ENCODE measurements at places on chromosomes 2 and 18.

DNA sequence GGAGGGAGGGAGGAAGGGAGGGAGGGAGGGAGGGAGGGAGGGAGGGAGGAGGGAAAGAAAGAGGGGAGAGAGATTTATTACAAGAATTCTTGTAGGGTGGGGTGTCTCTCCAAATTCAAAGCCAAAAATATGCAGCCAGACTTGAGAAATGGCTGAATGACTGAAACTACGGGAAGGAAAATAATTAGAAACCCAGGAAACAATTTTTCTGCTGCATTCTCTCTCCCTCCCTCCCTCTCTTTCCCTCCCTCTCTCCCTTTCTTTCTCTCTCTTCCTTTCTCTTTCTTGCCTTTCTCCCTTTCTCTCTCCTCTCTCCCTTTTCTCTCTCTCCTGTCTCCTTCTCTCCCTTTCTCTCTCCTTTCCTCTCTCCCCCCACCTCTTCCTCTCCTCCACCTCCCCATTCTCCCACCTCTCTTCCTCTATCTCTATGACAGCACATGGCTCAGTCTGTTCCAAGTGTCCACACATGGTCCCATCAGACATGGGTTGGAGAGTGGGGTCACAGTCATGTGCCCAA is 218.7 kb downstream of the C1D start:
- no peak for DNase-seq

- no peak for DNase-seq
These were observed 123.2 kb upstream of the FZD5 start for GRCh38 chr2:207892716-207893402.

DNA sequence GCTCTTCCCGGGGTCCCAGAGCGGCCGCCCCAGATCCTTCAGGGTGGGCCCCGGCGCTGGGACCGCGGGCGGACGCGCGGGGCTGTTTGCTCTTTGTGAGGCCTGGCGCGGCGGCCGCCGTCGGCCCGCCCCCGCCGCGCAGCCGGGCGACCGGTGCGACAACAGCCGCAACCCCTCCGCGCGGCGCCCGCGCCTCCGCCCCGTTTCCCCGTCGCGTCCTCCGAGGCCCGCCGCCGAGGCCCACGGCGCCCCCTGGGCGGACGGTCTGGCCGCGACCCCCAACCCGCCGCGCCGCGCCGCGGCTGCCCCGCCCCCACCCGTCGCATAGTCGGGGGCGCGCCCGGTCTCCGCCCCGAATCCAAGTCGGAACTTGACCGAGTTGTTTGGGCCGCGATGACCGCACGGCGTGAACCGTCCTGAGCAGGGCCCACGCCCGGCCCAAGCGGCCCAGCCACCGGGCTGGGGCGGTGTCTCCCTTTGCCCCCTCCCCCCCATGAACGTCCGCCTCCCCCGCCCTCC is 448 bp downstream of the YPEL5 start:
- no peak for DNase-seq

GRCh38 chr2:25528173-25528572 is 145.2 kb downstream of the DTNB start:
- peak; percentile 81 for DNase-seq

- DNase-seq: peak; percentile 56
These were observed 107.7 kb downstream of the BCL11A start for GRCh38 chr2:60445684-60446179.

GRCh38 chr2:110897966-110898365 is 165.6 kb downstream of the ACOXL start:
- DNase-seq: no peak

- no peak for DNase-seq
These were observed 54.2 kb downstream of the MRPL35 start for GRCh38 chr2:86253424-86253823.

DNA sequence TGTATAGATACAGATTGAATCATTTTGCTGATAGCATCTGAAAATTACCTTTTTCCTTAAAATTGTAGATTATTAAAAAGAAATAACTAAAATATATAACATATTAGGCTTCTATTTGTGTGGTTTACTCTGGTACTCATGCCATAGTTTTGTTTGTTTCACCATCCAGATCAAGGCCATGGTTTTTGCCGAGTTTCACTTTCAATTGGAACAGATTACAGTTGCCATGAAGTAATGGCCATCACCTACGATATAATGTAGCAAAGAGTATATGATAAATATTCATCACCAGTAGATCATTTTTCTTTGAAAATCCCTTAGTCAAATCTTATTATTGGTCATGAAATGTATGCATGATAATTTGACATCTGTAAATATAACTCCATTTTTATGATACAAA is 11.9 kb upstream of the DNAH7 start:
- no peak for DNase-seq

- DNase-seq: no peak
These were observed 118.9 kb upstream of the FOSL2 start for GRCh38 chr2:28273751-28274150.

GRCh38 chr2:59892398-59892797 is 661.1 kb downstream of the BCL11A start:
- DNase-seq: no peak

DNA sequence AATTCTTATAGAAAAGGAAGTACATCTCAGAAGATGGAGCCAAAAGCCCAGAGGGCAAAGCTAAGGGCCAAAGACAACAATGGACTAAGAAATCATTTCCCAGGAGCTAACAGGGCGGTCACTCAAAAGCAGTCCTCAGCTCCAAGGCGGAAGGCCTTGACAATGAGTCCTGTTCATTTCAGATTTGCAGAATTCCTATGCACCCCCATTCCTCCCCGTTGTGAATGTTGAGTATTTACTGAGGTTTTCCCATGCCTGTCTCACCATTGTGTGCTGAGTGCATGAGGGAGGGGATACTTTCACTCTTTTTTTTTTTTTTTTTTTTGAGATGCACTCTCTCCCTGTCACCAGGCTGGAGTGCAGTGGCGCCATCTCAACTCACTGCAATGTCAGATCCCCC is 18.8 kb upstream of the DTNB start:
- DNase-seq: no peak

DNA sequence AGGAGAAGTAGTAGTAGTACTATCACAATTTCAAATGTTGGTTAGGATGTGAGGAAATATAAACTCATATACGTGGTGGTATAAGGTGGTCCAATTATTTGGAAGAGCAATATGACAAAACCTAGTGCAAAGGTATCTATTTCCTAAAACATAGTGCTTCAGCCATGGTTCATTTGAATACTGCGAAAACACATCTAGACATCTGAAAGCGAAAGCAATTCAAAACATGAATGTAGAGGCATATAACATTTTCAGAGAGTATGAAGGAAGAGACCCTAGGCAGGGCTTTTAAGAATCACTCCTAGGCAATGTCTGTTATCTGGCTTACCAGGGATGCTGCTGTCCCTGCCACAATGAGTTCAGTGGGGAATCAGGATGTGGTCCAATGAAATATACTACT is 1085.8 kb downstream of the TDRD15 start:
- DNase-seq: no peak

- DNase-seq: no peak
These were observed 156.7 kb downstream of the KLHL29 start for GRCh38 chr2:23541503-23542229.

- no peak for DNase-seq
These were observed 763.4 kb upstream of the NRXN1 start for GRCh38 chr2:51795248-51795888.

All from fibroblast of upper back skin (primary cell).